B cell (primary cell): ENCODE measurements at places on chromosomes 2 and 18. TPM values are rescaled to one million over a fixed set of nuclear protein-coding genes. Genes with fewer than 3 reads are reported as not detected.
A peak's percentile ranks its signal among the peaks of the same experiment; 100 is the strongest.

DNA sequence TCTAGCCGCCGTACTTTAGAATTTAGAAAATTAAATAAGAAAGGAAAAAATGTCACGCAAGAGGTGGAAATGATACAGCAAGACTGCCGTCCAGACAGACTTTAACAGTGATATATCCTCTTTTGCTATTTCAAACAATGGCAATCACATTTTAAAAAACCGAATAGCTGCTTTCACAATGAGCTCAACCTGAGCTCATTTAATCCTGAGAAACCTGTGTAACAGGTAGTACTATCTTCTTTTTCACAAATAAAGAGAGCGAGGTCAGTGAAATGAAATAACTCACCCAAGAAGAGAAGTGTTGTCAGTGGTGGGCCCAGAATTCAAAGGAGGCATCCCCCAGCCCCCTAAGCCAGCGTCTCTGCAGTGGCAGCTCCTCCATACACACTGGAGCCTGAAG lies 60.7 kb upstream of the DAPL1 start:
- no peaks in the 10 kb centered on the region for H3K36me3 ChIP-seq
- DNase-seq = no peak
- H3K27ac ChIP-seq = no peak overlapping the region
- H3K4me1 ChIP-seq = no peaks in the 10 kb centered on the region
- H3K27me3 ChIP-seq = no peaks in the 10 kb centered on the region

GRCh38 chr2:121038891-121039616 lies 245.9 kb downstream of the TFCP2L1 start:
- no peak overlapping the region for H3K4me3 ChIP-seq
- no peak overlapping the region for H3K27ac ChIP-seq
- DNase-seq = no peak
- H3K36me3 ChIP-seq = no peaks in the 10 kb centered on the region
- H3K27me3 ChIP-seq = no peaks in the 10 kb centered on the region

DNA sequence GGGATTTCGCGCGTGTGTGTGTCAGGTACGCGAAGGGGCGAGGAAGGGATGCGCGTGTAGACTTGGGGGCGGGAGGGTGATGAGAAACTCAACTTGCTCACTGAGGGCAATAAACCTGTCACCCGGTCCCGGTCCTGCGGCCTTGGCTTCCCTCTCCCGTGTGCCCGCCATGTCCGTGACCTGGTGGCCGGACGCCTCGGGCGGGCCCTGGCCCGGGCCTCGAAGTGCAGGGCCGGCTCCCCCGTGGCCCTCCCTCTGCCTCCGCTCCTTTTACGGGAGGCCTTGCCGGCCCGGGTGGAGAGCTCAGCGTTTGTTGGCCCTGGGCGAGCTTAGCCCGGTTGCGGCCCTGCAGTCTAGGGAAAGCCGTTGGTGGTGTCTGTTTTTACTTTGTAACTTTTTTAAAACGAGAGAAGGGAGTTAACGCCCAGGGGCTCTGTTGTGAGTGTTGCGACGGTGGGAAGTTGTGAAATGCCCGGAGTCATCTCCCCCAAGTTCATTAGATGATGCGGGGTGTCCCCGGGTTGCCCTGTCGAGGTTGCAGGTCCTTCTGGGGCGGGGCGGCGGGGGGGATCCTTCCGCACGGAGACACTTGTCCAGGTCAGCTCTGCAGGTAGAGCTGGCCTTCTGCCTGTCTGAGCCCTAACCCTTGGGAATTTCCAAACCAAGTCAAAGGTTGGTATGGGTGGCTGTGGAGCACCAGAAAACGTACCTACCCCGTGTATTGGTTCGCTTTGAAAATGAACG lies 883 bp downstream of the SMCHD1 start:
- peak overlapping the region; percentile 94 for H3K27ac ChIP-seq
- H3K4me1 ChIP-seq = peaks cover 32% of the 10 kb centered on the region
- peak; percentile 51 for DNase-seq
- peak overlapping the region; percentile 94 for H3K4me3 ChIP-seq
- no peaks in the 10 kb centered on the region for H3K27me3 ChIP-seq
- no peaks in the 10 kb centered on the region for H3K36me3 ChIP-seq

GRCh38 chr2:38178119-38178518 lies 102.2 kb upstream of the CYP1B1 start:
- no peak for DNase-seq
- no peaks in the 10 kb centered on the region for H3K4me1 ChIP-seq
- no peaks in the 10 kb centered on the region for H3K27me3 ChIP-seq
- H3K27ac ChIP-seq = no peak overlapping the region

DNA sequence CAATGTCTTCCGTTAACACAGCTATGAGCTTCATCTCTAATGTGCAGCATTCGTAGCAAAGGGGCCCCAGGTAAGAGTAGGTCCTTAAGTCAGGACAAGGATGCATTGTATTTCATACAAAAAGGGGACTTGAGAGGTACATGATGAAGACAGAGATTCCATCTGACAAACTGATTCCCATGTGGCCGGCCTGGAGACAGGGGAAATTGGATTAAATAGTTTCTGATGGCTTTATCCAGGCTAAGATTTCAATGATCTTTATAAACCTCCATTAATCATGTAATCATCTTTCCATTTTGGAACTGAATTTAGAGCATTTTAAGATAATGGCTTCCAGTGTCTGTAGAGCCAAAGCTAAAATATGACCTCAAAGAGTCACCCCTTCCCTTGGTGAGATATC lies 111.3 kb downstream of the NCKAP5 start:
- H3K27ac ChIP-seq = no peak overlapping the region
- H3K4me1 ChIP-seq = no peaks in the 10 kb centered on the region
- no peak for DNase-seq
- H3K27me3 ChIP-seq = no peaks in the 10 kb centered on the region
- H3K36me3 ChIP-seq = no peaks in the 10 kb centered on the region

DNA sequence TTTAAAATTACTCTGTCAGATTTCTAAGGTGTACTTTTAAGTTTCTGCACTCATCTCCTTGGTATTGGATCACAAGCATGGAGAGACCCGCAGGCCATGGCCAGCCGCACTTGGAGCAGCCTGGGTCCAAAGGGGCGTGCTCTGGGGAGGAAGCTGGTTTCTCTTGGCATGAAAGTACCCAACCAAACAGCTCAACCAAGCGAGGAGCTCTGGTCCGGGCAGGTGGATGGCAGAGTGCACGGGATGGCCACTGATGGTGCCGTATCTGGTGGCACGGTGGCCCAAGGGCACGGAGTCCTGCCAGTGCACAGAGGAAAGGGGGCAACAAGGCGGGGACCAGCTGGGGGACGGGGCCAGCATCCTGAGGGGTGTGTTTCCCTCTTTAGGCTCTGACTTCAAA lies 32.2 kb upstream of the MCFD2 start:
- no peak overlapping the region for H3K27ac ChIP-seq
- peaks cover 58% of the 10 kb centered on the region for H3K36me3 ChIP-seq
- no peaks in the 10 kb centered on the region for H3K27me3 ChIP-seq
- H3K4me1 ChIP-seq = peaks cover 92% of the 10 kb centered on the region
- no peak overlapping the region for H3K4me3 ChIP-seq

GRCh38 chr2:206915121-206915520 lies 24.2 kb upstream of the CPO start:
- no peak overlapping the region for H3K4me3 ChIP-seq
- no peaks in the 10 kb centered on the region for H3K27me3 ChIP-seq
- no peak for DNase-seq
- H3K36me3 ChIP-seq = no peaks in the 10 kb centered on the region

- H3K36me3 ChIP-seq = no peaks in the 10 kb centered on the region
- H3K4me3 ChIP-seq = peak overlapping the region; percentile 40
- peak; percentile 65 for DNase-seq
- H3K27ac ChIP-seq = peak overlapping the region; percentile 62
- peaks cover 20% of the 10 kb centered on the region for H3K4me1 ChIP-seq
- no peaks in the 10 kb centered on the region for H3K27me3 ChIP-seq
These were observed 139.6 kb upstream of the PELI1 start for GRCh38 chr2:64283641-64284361.

Gene LIPT1
- total RNA-seq = 24.3 and 26.2 TPM in 2 replicates

Gene RAB6C
- total RNA-seq = not detected in 2 replicates

Gene ZSCAN30
- 32.0 and 37.3 TPM in 2 replicates for total RNA-seq

Gene MYO5B
- 0.24 and 0.30 TPM in 2 replicates for total RNA-seq

Gene PRKAG3
- total RNA-seq = not detected in 2 replicates

Gene FOXI3
- not detected in 2 replicates for total RNA-seq

Gene SPATS2L
- total RNA-seq = 0.36 and 0.44 TPM in 2 replicates

Gene ZNF512
- total RNA-seq = 65.2 and 72.3 TPM in 2 replicates

Gene C1QL2
- total RNA-seq = not detected in 2 replicates

Gene HOXD12
- not detected in 2 replicates for total RNA-seq

Gene SCN9A
- total RNA-seq = not detected in 2 replicates

Gene CPO
- not detected in 2 replicates for total RNA-seq

Gene G6PC2
- not detected in 2 replicates for total RNA-seq

Gene HOXD13
- total RNA-seq = not detected in 2 replicates
